Thyroid gland (tissue), 4 donors: ENCODE measurements at places on chromosomes 5 and 9.
A peak's percentile ranks its signal among the peaks of the same experiment; 100 is the strongest.

DNA sequence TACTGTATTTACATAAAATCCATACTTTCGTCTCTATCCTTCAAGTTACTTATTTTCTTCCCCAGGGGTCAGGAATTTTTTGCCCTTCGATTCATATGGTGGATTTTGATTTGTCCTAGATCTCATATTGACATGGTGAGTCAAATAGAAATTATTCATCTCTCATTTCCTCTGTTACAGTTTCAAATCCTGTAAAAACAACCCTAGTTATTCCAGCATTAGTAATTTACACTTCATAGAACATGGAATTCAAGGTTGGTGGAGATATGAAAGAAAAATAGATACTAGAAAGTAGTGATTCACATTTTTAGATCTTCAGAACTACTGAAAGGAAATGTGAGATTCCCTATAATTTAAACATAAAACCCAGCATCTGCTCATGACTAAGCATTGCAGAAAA, 1331.0 kb upstream of the CDH9 start:
- DNase-seq, result no peak

GRCh38 chr5:58357121-58357520, 102.8 kb downstream of the PLK2 start:
- no peak for DNase-seq

DNA sequence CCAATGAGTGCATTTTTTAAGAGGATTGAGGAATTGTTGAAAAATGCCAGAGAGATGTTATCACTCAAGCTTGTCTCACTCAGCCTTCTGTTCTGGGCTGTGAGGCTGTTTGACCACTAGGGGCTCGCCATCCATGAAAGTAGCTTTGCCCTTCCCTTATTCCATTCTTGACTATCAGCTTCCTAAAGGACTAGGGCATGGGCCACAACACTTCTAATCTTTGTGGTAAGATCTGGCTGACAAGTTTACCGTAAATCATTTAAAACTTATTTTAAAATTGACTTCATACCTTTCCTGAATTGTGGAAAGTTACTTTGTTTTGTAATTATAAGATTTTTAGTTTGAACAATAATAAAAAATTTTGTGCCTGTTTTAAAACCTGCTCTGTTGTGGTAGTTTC, 49.5 kb downstream of the TJP2 start:
- DNase-seq, result peak; percentile 74

- DNase-seq, result no peak
Observed at GRCh38 chr5:30113542-30113941, 1079.9 kb upstream of the CDH6 start.

DNA sequence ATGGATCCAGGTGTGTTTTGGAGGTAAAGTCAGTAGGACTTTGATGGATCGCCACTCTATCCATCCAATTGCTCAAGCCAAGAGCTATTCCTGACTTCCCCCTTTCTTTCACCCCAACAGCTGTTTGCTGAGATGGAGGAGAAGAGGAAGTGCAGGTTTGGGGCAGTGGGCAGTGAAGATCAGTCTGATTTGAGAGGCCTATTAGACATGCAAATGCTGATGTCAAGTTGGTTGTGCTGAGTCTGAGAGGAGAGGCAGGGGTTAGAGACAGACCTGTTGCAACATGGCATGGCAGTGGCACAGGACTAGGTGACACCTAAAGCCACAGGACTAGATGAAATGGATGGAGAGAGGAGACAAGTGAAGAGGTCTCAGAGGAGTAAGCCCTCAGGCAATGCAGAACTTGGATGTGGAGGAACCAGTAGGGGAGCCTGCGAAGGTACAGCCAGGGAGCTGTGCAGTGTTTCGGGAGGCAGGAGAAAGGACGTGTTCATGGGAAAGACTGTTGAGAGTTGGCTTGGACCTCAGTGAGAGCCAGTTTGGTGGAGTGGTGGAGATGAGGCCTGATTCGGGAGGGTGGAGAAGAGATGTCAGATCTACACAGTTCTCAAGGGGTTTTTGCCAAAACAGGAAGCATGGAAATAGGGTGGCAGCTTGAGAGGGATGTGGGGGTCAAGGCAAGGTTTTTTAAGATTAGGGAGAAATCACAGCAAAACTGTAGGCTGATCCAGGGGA, 175.0 kb downstream of the MACROH2A1 start:
- no peak for DNase-seq

DNA sequence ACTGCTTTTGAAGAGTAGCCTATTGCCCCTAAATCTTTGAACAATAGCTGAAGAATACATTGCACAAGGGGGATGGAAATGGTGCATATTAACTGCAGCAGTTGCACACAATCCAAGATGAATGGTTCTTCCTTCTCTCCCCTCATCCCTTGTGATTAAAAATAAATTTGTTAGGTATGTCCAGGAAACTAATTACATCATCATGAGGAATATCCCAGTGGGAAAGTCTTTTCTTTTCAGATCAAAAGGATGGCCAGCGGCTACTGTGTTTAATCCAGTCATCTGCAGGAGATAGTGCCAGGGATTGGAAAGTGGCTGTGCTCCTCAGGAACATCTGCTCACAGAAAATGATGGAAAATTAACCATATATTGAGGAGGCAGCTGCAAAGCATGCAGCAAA, 508.4 kb upstream of the SEMA6A start:
- DNase-seq, result no peak
